Activated T-cell treated with anti-CD3 and anti-CD28 coated beads, Interleukin-2, amount 50 U/mL, for 72 hours (primary cell): ENCODE measurements at places on chromosomes 5 and 9.
A peak's percentile ranks its signal among the peaks of the same experiment; 100 is the strongest.

DNA sequence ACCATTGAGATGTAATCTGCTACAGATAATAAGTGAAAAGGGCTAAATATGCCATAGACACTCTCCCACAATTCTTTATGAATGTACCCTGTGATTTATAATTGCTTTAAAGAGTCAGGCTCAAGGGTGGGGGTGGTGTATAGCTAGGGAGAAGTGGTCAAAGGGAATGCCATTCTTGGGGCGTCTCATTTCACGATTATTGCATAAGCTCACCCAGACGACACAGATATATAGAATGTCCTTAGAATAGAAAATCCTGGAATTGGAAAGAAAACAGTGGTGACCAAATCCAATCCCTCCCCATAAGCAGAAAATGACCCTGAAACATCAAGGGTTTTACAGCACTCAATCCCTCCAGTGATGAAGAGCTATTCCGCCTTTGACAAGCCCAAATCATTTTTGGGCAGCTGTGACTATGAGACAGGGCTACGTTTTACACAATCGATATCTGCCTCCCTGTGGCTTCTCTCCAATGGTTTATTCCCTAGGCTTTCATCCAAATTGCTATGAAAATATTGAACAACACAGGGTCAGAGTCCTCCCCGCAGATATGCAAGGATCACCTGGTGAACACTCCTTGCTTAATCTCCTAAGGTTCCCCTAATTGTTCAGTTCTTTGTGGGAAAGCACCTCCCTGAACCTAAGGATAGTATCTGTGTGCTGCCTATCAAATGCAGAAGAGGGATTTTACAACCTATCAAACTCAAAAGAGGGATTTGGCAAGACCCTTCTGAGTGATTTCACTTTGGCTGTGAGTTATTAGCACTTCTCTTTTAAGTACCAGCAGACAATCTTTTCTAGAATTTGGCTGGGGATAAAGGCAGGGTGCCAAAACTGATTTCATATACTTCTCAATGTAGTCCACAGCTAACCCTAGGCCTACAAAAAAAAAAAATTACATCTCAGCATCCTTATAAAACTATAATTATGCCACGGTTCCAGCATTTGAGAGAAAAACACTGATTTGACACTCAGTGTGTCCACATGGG lies 144.9 kb upstream of the CDH6 start:
- no peaks in the 10 kb centered on the region for H3K4me1 ChIP-seq
- no peaks in the 10 kb centered on the region for H3K36me3 ChIP-seq
- H3K4me3 ChIP-seq: no peak overlapping the region
- DNase-seq: no peak
- H3K27ac ChIP-seq: no peak overlapping the region
- no peaks in the 10 kb centered on the region for H3K27me3 ChIP-seq

GRCh38 chr5:20055301-20055700 lies 67.3 kb upstream of the CDH18 start:
- no peaks in the 10 kb centered on the region for H3K4me1 ChIP-seq
- H3K4me3 ChIP-seq: no peak overlapping the region
- DNase-seq: no peak
- H3K27ac ChIP-seq: no peak overlapping the region
- H3K36me3 ChIP-seq: no peaks in the 10 kb centered on the region

DNA sequence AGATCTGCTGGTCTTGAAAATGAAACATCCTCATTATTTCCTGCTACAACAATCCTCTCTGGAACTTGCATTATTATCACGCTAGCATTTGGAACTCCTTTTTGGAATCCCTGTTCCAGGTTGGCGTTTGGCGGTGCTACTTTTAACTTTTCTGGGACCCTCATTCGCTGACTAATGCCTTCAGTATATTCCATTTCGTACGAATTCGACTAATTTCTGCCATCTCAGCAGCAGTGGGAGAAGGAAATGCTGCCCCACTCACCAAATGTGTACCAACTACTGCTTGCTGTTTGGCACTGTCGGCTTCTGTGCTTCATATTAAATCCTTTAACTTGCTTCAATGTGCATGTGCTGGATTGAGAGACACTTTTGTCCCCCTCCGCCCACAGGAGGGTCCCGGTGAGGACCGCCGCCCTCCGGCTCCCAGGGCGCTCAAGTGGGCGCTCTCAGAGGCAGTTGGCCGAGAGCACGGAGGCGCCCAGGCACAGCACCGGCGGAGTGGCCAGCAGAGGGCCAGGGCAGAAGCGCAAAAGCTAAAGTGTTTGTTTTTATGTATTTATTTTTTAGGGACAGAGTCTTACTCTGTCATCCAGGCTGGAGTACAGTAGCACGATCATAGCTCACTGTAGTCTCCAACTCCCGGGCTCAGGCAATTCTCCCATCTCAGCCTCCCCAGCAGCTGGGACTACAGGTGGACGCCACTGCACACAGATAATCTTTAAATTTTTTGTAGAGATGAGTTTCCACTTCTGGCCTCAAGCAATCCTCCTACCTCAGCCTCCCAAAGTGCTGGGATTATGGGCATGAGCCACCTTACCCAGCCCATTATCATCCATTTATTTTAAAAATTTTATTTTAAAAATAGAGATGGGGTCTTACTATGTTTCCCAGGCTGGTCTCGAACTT lies 11.9 kb downstream of the PDE6A start:
- DNase-seq: no peak
- peaks cover 62% of the 10 kb centered on the region for H3K27me3 ChIP-seq
- H3K36me3 ChIP-seq: no peaks in the 10 kb centered on the region
- H3K4me1 ChIP-seq: peaks cover 9% of the 10 kb centered on the region

- peaks cover 67% of the 10 kb centered on the region for H3K27me3 ChIP-seq
- H3K36me3 ChIP-seq: no peaks in the 10 kb centered on the region
- H3K27ac ChIP-seq: peak overlapping the region; percentile 31
- DNase-seq: no peak
Observed at GRCh38 chr5:14145435-14146334, 2.5 kb downstream of the TRIO start.

DNA sequence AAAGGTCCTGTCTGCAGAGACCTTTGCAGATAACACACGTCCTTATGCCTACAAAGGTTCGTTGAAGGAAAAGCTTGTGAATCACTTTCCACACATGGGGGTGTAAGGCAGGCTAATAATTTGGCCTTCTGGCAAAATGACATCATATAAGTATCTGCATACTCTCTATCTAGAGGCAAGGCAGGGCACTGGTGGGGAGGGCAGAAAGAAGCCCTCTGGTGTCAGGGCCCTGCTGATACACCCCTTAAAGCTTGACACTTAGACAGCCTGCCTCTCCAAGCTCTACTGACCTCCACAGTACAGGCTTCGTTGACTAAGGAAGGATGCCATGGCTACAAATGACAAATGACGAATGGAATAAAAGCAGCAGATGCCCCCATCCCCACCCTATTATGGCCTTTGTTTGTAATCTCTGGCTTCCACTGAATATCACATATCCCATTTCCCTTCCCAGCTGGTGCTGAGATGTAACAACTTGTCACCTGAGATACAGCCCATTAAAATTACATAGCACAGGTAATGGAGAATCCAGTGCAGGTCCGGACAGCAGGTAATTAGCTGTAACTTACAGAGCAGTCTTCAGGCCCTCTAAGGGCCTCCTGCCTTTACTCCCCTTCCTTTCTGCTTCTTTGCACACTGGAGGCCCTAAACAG lies 76.9 kb upstream of the IFNK start:
- H3K27ac ChIP-seq: no peak overlapping the region
- no peak overlapping the region for H3K4me3 ChIP-seq
- no peak for DNase-seq
- H3K36me3 ChIP-seq: peaks cover 1% of the 10 kb centered on the region
- H3K4me1 ChIP-seq: no peaks in the 10 kb centered on the region
- H3K27me3 ChIP-seq: no peaks in the 10 kb centered on the region

GRCh38 chr9:38060681-38061080 lies 8.3 kb downstream of the SHB start:
- no peak for DNase-seq
- H3K4me1 ChIP-seq: peaks cover 8% of the 10 kb centered on the region
- peaks cover 1% of the 10 kb centered on the region for H3K27me3 ChIP-seq
- H3K4me3 ChIP-seq: no peak overlapping the region

DNA sequence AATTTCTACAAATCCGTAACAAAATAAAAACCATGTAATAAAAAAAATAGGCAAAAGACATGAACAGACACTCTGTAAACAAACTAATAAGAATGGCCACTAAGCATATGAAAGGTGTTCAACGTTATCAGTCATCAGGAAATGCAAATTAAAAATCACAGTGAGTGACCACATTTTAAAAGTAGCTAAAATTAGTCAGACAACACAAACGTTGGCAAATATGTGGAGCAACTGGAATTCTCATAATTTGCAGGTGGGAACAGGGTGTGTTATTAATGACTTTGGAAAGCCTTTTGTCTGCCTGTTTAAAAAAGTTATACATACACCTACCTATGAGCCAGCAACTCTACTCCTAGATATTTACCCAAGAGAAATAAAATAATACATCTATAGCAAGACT lies 164.4 kb downstream of the RMI1 start:
- H3K36me3 ChIP-seq: peaks cover 3% of the 10 kb centered on the region
- H3K27me3 ChIP-seq: peaks cover 36% of the 10 kb centered on the region
- H3K4me1 ChIP-seq: peaks cover 15% of the 10 kb centered on the region
- H3K27ac ChIP-seq: no peak overlapping the region
- no peak overlapping the region for H3K4me3 ChIP-seq
- no peak for DNase-seq

GRCh38 chr9:76534026-76534425 lies 75.0 kb downstream of the GCNT1 start:
- H3K27me3 ChIP-seq: peaks cover 9% of the 10 kb centered on the region
- DNase-seq: no peak
- no peaks in the 10 kb centered on the region for H3K36me3 ChIP-seq
- H3K4me1 ChIP-seq: peaks cover 16% of the 10 kb centered on the region

DNA sequence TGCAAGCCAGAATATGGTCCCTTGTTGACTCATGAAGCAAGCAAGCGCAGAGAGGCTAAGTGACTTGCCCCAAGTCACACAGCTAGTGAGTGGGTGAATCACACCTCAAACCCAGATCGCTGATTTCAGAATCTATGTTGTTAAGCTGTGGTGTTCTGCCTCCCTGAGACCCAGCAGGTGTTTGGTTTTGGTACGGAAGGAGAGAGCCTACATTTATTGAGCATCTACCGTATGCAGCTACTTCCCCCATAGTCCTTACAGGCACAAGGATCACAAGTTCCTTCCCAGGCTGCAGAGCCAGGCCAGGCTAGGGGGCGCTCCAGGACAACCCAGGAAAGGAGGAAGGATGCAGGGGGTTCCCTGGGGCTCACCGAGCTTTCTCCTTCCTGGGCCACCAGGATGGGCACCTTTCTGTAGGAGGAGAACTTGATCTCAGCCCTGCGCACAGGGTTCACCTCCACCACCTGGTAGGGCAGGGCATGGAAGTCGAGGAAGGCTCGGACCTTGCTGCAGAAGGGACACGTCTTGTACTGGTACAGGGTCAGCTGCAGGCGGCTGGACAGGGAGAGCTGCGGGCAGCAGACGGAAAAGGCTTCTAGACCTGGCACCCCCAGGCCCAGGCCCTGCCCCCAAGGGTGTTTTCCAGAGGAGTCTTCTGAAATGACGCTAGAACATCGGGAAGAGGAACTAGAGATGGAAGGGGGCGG lies 2.5 kb downstream of the PTGES2 start:
- H3K4me3 ChIP-seq: peak overlapping the region; percentile 28
- no peaks in the 10 kb centered on the region for H3K36me3 ChIP-seq

- H3K4me3 ChIP-seq: no peak overlapping the region
- H3K27me3 ChIP-seq: peaks cover 14% of the 10 kb centered on the region
- H3K4me1 ChIP-seq: no peaks in the 10 kb centered on the region
- no peaks in the 10 kb centered on the region for H3K36me3 ChIP-seq
- no peak for DNase-seq
Observed at GRCh38 chr9:101235105-101235866, 149.5 kb downstream of the BAAT start.

GRCh38 chr9:100317706-100318105 lies 35.0 kb downstream of the TEX10 start:
- no peaks in the 10 kb centered on the region for H3K27me3 ChIP-seq
- H3K36me3 ChIP-seq: peaks cover 35% of the 10 kb centered on the region
- H3K4me1 ChIP-seq: peaks cover 34% of the 10 kb centered on the region
- no peak overlapping the region for H3K27ac ChIP-seq

GRCh38 chr5:62340979-62341378 lies 35.0 kb downstream of the KIF2A start:
- H3K36me3 ChIP-seq: peaks cover 5% of the 10 kb centered on the region
- DNase-seq: no peak
- H3K27me3 ChIP-seq: no peaks in the 10 kb centered on the region

- H3K4me3 ChIP-seq: no peak overlapping the region
- H3K36me3 ChIP-seq: no peaks in the 10 kb centered on the region
- H3K4me1 ChIP-seq: no peaks in the 10 kb centered on the region
- no peak overlapping the region for H3K27ac ChIP-seq
Observed at GRCh38 chr5:43245724-43246385, 53.8 kb downstream of the NIM1K start.

- peaks cover 7% of the 10 kb centered on the region for H3K4me1 ChIP-seq
- H3K4me3 ChIP-seq: no peak overlapping the region
- DNase-seq: no peak
Observed at GRCh38 chr5:88877826-88878225, 5.2 kb downstream of the MEF2C start.

GRCh38 chr9:94120854-94121376 lies 36.7 kb downstream of the PTPDC1 start:
- no peak overlapping the region for H3K27ac ChIP-seq
- no peak overlapping the region for H3K4me3 ChIP-seq
- DNase-seq: no peak
- H3K4me1 ChIP-seq: no peaks in the 10 kb centered on the region
- no peaks in the 10 kb centered on the region for H3K27me3 ChIP-seq
- peaks cover 3% of the 10 kb centered on the region for H3K36me3 ChIP-seq

DNA sequence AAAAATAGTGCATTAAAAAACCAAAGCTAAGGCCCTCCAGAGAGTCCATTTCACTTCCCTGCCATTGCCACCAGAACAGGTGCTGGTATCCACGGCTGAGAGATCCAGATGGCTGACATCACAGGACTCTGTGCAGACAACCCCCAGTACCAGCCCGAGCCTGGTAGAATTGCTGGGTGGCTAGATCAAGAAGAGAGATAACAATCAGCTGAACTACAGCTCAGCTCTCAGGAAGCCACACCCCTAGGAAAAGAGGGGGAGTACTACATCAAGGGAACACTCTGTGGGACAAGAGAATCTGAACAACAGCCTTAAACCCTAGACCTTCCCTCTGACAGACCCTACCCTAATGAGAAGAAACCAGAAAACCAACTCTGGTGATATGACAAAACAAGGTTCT lies 73.8 kb upstream of the SLIT3 start:
- H3K4me3 ChIP-seq: no peak overlapping the region
- H3K4me1 ChIP-seq: no peaks in the 10 kb centered on the region
- H3K27ac ChIP-seq: no peak overlapping the region

- DNase-seq: no peak
- H3K27me3 ChIP-seq: no peaks in the 10 kb centered on the region
- H3K4me3 ChIP-seq: no peak overlapping the region
- no peaks in the 10 kb centered on the region for H3K36me3 ChIP-seq
- H3K27ac ChIP-seq: no peak overlapping the region
- peaks cover 9% of the 10 kb centered on the region for H3K4me1 ChIP-seq
Observed at GRCh38 chr9:127637322-127637847, 25.3 kb downstream of the STXBP1 start.

DNA sequence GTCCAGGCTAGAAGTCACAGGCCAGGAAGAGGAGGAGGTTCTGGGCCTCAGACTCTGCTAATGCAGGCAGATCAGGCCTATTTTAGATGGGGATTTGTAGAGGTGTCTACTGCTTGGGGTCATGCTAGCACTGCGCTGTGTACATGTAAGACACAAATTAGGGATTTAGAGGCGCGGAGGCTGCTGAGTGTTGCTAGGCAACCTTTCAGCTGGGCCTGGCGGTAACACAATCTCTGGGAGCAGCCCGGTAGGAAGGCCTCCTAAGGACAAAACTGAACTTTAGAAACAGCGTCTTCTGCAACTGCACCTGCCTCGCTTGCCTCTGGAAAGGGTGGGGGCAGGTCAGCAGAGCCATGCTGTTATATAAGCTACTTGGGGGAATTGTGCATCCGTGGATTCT lies 147.9 kb downstream of the MACROH2A1 start:
- H3K36me3 ChIP-seq: no peaks in the 10 kb centered on the region
- peaks cover 27% of the 10 kb centered on the region for H3K4me1 ChIP-seq
- no peak overlapping the region for H3K27ac ChIP-seq
- H3K4me3 ChIP-seq: no peak overlapping the region
- H3K27me3 ChIP-seq: no peaks in the 10 kb centered on the region
